ENCODE measurements at places on chromosomes 6 and 20. TPM values are rescaled to one million over a fixed set of nuclear protein-coding genes. Genes with fewer than 3 reads are reported as not detected.

Gene SMOC2
- 9.7 TPM for polyA plus RNA-seq

Gene MEP1A
- 0.04 TPM for polyA plus RNA-seq

Gene SEMG1
- polyA plus RNA-seq = not detected

Gene FAM217A
- 2.5 TPM for polyA plus RNA-seq

Gene AP5S1
- polyA plus RNA-seq = 12.8 TPM

Gene NNAT
- polyA plus RNA-seq = 81.3 TPM

Gene CDYL
- polyA plus RNA-seq = 31.9 TPM

Gene ZBP1
- 0.13 TPM for polyA plus RNA-seq

Gene CDH4
- polyA plus RNA-seq = 8.1 TPM

Gene VIP
- polyA plus RNA-seq = 3.5 TPM

Gene DNAH8
- polyA plus RNA-seq = 0.09 TPM

Gene ZNF165
- polyA plus RNA-seq = 3.3 TPM

Gene CALHM5
- polyA plus RNA-seq = 5.0 TPM

Gene SAMD5
- 29.7 TPM for polyA plus RNA-seq

Gene MAP3K4
- polyA plus RNA-seq = 56.7 TPM

Gene WFDC11
- polyA plus RNA-seq = not detected

Gene MOG
- 0.13 TPM for polyA plus RNA-seq

Gene PARD6B
- 5.2 TPM for polyA plus RNA-seq

Gene DTD1
- polyA plus RNA-seq = 25.4 TPM

Gene SLC35F1
- polyA plus RNA-seq = 3.7 TPM

Gene RIPPLY2
- polyA plus RNA-seq = not detected

Gene GRM1
- polyA plus RNA-seq = 0.09 TPM

Gene HSPA1B
- polyA plus RNA-seq = 125 TPM

Gene KCNB1
- polyA plus RNA-seq = 0.64 TPM

Gene FHL5
- 4.1 TPM for polyA plus RNA-seq

Gene ZNF76
- polyA plus RNA-seq = 34.8 TPM

Gene ELOVL4
- polyA plus RNA-seq = 1.1 TPM

Gene BNIP5
- polyA plus RNA-seq = not detected

Gene TMEM217
- polyA plus RNA-seq = 2.3 TPM

Gene ABHD16B
- not detected for polyA plus RNA-seq

Gene ACTL10
- 0.39 TPM for polyA plus RNA-seq

Gene HBS1L
- polyA plus RNA-seq = 81.1 TPM

Gene TTK
- polyA plus RNA-seq = 13.1 TPM

Gene PLCB4
- 12.8 TPM for polyA plus RNA-seq

Gene NFATC2
- 8.7 TPM for polyA plus RNA-seq

Gene DHX16
- polyA plus RNA-seq = 42.4 TPM

Gene ZNF391
- polyA plus RNA-seq = 19.0 TPM

Gene MTFR2
- 3.3 TPM for polyA plus RNA-seq
